Tongue (tissue), 3 donors: ENCODE measurements at places on chromosomes 7 and 10. TPM values are rescaled to one million over a fixed set of nuclear protein-coding genes. Genes with fewer than 3 reads are reported as not detected.

The PRF1 gene
- total RNA-seq, result 0.62 TPM

The ADIRF gene
- 13.2 TPM for total RNA-seq

The PITX3 gene
- total RNA-seq, result 3.2 TPM

The MYH16 gene
- total RNA-seq, result not detected

The CCDC172 gene
- total RNA-seq, result not detected

The GPR15LG gene
- not detected for total RNA-seq

The VWDE gene
- 3.1 TPM for total RNA-seq

The FAM25G gene
- total RNA-seq, result not detected

The PLXNA4 gene
- total RNA-seq, result 5.7 TPM

The IGF2BP3 gene
- total RNA-seq, result 37.7 TPM

- DNase-seq, result no peak
These were observed 116.1 kb downstream of the APBB1IP start for GRCh38 chr10:26554246-26554645.

- no peak for DNase-seq
These were observed 326.0 kb upstream of the MTPN start for GRCh38 chr7:136303162-136303561.

GRCh38 chr10:87545783-87546182 is 41.1 kb downstream of the MINPP1 start:
- DNase-seq, result no peak

- no peak for DNase-seq
These were observed 220.2 kb upstream of the CELF2 start for GRCh38 chr10:10797513-10797912.

GRCh38 chr7:44145969-44146911 is 5.1 kb upstream of the MYL7 start:
- peak; percentile 88 for DNase-seq

- DNase-seq, result no peak
These were observed 41.0 kb downstream of the KIAA1217 start for GRCh38 chr10:24249829-24250415.

DNA sequence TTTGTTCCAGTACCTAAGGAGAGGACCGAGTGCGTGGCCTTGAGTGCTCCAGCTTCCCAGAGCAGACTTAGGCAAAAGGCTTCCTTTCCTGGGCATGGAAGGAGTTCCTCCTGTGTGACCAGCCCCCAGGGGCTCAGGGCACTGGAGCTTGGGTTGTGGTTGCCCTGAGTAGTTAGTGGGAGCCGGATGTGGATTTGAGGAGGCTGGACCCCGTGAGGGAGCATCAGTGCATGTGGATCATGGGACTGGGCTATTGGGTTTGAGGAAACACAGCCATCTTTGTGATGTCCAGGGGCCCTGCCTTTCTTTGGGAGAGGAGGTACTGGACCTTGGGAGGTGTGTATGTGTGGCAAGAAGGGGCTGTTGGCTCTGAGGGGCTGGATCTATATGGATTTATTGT is 8.4 kb downstream of the LRMDA start:
- DNase-seq, result no peak

- no peak for DNase-seq
These were observed 25.7 kb upstream of the ENTPD1 start for GRCh38 chr10:95730233-95730632.

GRCh38 chr7:23530405-23530804 is 1.4 kb downstream of the TRA2A start:
- DNase-seq, result peak; percentile 65

- DNase-seq, result no peak
These were observed 27.0 kb upstream of the UBN2 start for GRCh38 chr7:139203992-139204391.

DNA sequence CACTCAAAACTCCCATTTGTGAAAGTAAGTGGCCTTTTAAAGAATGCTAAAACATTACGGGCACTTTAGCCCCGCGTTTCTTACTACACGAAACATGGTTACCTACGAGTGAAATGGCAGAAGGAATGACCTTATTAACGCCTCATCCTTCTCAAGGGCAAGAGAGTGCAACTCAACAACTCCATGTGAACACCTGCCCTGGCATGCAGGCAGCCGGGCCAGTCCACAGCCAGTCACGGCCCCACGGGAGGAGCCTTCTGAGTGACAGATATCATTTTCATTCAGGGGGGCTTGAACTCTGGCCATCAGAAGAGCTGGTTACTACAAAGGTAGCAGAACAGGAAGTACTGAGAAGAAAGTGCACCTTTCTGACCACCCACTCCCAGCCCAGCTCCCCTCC is 236.1 kb downstream of the PTPRN2 start:
- DNase-seq, result no peak

DNA sequence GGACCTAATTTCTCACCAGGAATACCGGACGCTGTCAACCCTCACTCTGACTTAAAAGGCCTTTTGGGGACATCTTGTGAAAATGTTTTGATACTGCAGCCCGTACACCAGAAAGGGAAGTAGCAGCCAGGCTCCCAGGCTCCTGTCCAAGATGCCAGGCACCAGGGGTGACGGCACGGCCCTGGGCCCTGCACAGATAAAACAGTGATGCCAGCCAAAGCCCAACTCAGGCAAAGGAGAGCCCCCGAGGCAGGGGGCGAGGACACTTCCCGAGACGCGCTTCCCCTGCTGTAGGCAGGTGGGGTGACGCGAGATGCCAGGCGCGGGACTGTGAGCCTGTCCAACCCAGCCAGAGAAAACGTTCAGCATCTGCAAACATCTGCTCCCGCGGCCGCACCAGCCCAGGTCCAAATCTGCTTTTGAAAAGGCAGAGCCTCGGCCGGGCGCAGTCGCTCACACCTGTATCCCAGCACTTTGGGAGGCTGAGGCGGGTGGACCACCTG is 15.7 kb downstream of the ZFAND2A start:
- DNase-seq, result peak; percentile 49

GRCh38 chr10:77311186-77311585 is 326.4 kb downstream of the KCNMA1 start:
- DNase-seq, result no peak

- no peak for DNase-seq
These were observed 81.7 kb downstream of the CD36 start for GRCh38 chr7:80720146-80720545.

DNA sequence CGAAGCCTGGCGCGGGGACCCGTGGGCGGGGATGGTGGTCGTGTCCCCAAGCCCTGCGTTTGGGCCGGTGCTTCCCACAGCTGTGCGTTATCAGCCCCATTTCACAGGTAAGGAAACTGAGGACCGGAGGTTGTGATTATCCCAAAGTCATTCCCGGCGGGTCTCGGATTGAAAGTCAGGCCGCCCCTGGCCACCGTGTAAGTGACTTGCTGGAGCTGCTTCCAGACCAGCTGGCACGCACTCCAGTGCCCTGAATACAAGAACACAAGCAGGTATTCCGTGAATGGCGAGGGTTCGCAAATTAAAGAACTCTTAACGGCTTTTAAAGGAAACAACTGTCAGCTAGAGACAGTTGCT is 675 bp upstream of the ATE1 start:
- no peak for DNase-seq

DNA sequence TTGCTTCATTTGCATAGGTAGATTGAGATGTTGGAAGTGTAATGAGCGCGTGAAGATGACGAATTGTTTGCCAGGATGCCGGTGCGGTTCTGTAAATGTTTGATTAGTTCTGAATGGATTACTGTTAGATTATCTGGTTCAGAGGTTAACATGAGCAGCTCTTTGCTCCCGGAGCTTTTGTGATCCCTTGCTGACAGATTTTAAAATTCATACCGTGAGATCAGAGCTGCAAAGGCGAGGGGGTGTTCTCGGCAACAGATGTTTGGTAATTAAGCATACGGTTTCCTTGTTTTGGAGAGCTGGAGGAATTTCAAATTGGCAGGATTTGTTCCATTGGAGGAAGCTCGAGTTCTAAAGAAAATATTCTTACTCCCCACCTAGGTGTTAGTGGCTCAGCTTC is 237.8 kb upstream of the GPR26 start:
- DNase-seq, result peak; percentile 46

- DNase-seq, result peak; percentile 7
These were observed 68.7 kb downstream of the TAX1BP1 start for GRCh38 chr7:27808626-27809025.

GRCh38 chr7:137687556-137688265 is 159.1 kb downstream of the DGKI start:
- no peak for DNase-seq

DNA sequence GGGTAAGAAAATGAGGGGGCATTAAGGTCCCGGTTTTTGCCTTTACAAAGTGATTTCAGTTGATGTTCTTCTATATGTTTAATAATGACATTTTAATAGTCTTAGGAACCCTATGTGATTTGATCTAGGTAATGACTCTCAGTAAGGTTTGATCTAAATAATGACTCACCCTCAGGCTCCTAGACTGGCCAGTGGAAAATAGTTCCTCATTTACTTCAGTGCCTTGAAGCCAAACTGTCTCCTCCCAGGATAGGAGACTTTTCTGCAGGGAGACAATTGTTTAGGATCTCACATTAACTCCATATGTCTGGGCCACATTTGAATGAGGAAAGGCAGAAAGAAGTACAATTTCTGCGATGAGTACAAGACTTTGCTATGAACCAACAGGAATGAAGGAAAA is 1331.9 kb downstream of the XPNPEP1 start:
- no peak for DNase-seq
